ENCODE measurements at places on chromosomes 1 and 21. TPM values are rescaled to one million over a fixed set of nuclear protein-coding genes. Genes with fewer than 3 reads are reported as not detected.

Gene TAS1R3
- total RNA-seq: 1.2 TPM

Gene TRAPPC3
- total RNA-seq: 50.7 TPM

Gene NRIP1
- 72.1 TPM for total RNA-seq

Gene OR6N2
- not detected for total RNA-seq

Gene FGR
- 0.46 TPM for total RNA-seq

Gene CELA2B
- not detected for total RNA-seq

Gene SELE
- total RNA-seq: 14.3 TPM

Gene ANGPTL7
- not detected for total RNA-seq
